Fibroblast of skin of left quadriceps (primary cell): ENCODE measurements at places on chromosomes 5 and 9.

DNA sequence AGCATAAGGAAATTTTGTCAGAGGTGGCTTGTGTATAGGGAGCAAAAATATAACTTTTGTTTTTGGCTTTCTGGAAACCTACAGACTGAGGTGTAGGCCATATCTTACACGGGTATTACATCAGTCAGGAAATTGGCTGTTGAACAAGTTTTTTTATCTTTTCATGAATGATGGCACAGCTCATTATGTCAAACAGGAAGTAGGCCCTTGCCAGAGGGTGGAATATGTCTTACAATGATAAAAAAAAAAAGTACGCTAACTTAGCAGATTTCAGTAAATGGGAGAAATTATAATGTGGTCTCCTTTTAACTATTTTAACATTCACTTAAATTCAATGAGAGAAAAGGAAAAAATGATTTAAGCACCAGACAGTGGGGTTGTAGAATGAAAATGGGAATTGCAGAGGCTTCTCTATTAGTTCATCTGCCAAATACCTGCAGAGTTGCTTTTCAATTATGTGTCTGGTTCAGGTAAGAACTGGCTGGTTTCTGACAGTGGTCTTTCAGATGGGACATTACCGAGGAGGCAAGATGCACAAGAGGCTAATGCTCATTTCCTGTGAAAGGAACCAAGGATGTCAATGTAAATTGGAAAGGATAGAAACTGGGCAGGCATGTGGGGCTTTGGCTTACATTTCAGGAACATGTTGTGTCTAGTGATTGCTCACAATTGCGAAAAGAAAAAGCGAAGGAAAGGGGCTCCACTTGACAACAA is 169.9 kb downstream of the NNT start:
- DNase-seq = peak; percentile 51

DNA sequence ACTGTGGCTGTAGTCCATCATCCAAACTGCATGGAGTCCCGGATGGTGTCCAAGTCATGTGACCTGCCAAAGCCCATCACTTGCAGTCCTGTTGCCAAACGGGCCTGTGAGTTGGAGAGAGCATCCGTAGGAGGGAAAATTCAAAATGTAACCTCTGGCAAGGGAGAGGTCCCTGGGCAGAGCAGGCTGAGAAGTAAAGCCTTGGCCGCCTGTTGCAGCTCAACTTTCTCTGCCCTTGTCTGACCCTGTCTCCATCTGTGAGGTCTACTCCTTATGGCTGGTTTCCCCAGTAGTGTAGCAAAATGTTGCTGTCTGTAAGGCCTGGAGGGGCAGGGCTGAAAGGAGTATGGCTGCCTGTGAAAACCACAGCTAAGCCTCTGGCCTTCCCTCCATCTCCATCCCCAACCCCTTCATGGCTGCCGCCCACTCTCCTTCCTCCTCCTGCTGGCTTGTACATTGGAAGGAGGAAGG is 163.5 kb downstream of the SEMA6A start:
- no peak for DNase-seq

DNA sequence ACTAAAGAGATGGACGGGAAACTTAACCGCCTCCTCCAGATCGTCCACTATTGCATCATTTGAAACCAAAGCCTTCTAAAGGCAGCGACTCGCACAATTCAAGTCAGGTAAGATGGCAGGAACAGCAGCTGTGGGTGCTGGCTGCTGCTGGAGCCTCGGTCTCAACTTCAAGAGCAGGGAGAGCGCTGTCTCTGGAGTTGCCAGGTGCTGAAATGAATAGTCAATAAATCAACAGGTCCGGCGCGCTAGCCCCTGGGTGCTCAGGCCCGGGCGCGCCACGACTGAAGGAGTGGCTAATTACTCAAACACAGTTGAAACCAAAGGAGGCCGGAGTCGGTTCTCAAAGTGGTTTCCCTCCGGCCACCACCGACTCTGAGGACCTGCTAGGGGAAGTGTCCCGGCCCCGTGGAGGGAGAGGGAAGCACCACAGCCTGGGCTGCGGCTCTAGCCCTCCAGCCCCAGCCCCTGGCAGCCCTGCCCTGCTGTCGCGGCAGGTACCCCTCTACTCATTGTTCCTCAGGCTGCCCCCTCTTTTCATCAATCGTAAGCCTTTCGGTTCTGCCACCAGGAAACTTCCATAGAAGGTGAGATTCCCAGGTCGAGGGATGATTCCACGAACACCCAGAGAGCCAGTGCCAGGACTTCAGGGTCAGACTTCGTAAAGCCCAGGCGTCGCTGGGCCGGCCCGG is 804 bp downstream of the TTC39B start:
- DNase-seq = no peak

- DNase-seq = no peak
Observed at GRCh38 chr5:14101922-14102321, 41.2 kb upstream of the TRIO start.

DNA sequence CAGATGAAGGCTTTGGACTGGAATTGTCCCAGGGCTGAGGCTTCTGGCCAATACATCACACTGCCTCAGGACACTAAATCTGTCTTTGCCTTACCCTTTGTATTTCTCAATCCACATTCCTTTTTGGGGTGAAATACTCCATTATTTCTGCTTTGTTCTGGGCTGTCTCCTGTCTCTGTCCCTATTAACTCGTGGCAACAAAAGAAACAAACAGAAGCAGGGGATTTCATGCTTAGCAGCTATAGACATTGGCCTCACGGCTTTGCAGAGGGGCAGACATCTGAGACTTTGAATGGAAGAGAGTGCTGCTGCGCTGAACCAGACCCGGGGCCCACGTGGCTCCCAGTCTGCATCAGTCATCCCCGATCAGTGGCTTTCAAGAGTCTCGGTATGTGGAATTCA is 129.7 kb downstream of the ARL15 start:
- DNase-seq = peak; percentile 37
